ENCODE measurements at places on chromosomes 6 and 20.

GRCh38 chr6:152078001-152078400 is 270.5 kb downstream of the ESR1 start:
- DNase-seq, result no peak

DNA sequence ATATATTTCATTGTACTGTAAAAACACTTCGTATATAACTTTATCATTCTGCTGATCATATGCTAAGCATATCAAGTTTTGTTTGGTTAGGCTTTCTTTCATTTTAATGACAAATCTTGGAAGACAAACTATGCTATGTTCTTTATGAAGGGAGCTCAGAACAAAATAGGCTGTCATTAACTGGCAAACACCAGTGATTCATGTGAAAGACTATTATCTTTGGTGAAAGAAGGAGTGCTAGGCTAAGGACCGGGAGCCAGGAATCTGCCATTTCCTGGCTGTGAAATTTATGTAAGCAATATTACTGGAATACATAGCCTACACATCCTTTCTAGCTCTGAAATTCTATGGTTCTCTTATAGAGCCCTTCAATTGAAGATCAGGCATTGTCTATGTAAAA is 136.2 kb upstream of the CCN2 start:
- no peak for DNase-seq

DNA sequence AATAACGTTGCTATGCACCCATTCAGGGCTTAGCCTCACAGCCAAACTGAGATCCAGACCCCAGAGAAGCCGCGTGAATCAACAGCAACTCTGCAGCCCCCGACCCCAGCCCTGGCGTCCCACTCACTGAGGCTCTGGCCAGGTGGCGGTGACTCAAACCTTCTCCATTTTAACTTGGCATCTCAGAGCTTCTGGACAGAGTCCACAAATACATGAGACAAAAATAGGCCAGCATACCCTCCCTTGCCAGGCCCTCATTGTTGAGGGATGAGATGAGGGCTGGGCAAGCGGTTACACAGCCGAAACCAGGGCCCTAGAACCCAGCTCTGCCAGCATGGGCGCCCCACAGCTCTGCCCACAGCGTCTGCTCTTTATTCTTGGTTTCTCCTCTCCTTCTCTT is 118.4 kb downstream of the MYLK4 start:
- DNase-seq, result no peak

GRCh38 chr20:17529586-17529985 is 1.6 kb downstream of the BFSP1 start:
- DNase-seq, result no peak

DNA sequence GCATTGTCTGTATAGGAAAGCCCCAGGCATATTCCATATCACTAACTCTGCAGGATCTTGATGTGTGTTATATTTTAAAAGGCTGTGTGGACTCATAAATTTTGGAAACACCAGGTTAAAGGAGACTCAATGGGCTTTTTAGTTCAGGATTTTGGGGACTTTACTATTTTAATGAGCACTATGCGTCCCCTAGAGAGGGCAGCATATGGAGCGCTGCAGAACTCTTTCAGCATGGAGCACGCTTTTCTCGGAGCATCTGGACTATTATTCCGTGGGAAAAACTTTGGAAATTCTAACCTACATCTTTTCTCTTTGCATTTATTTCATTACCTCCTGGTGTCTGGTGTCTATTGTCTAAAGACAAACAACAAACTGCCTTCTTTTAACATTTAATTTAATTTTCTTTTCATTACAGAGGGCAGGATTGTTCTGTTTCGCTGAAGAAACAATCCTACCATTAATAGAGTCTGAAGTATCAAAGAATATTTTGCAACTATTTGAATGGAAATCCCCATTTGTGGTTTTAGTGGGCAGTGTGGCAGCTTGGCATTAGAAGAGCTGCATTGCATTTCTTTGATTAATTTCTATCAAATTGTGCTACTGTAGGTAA is 399.9 kb upstream of the HSF2 start:
- DNase-seq, result no peak

- no peak for DNase-seq
Measured at GRCh38 chr20:4896971-4897497, 104.3 kb downstream of the SLC23A2 start.

DNA sequence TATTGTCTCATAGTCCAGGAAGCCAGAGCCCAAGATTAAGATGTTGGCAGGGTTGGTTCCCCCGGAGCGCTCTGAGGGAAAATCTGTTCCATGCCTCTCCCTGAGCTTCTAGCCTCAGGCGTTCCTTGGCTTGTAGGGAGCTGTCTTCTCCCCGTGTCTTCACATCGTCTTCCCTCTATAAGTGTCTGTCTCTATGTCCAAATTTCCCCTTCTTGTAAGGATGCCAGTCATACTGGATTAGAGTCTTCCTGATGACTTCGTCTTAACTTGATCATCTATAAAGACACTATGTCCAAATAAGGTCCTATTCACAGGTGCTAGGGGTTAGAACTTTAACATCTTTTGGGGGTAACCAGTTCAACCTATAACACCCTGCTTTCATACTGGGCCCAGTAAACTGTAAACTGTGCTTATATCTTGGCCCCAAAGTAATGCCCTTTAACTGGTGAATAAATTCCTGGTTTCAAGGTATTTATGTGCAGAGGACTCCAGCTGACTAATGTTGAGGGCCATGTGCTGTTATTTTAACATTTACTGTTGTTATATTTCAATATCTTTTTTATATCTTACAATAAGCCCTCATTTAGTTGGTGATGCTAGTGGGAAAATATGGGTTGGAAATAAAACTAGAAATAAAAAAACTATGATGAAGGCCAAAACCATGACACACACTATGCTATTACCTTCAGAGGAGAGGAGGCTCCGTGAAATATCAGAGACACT is 101.7 kb upstream of the IYD start:
- no peak for DNase-seq

DNA sequence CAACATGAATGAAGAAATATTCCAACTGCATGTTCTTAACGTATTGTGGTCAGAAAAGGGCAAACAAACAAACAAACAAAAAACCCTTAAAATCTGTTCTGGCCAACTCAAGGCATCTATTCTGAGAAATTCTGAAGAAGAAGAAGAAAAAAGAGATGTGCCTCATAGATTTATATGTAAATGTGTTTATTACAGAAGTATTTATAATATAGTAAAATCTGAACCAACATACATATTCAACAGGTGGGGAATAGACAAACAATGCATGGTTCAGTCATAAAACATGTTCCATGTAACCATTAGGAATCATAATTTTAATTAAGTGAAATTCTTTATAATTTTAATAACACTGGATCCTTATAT is 616 bp downstream of the BTN3A2 start:
- DNase-seq, result no peak

DNA sequence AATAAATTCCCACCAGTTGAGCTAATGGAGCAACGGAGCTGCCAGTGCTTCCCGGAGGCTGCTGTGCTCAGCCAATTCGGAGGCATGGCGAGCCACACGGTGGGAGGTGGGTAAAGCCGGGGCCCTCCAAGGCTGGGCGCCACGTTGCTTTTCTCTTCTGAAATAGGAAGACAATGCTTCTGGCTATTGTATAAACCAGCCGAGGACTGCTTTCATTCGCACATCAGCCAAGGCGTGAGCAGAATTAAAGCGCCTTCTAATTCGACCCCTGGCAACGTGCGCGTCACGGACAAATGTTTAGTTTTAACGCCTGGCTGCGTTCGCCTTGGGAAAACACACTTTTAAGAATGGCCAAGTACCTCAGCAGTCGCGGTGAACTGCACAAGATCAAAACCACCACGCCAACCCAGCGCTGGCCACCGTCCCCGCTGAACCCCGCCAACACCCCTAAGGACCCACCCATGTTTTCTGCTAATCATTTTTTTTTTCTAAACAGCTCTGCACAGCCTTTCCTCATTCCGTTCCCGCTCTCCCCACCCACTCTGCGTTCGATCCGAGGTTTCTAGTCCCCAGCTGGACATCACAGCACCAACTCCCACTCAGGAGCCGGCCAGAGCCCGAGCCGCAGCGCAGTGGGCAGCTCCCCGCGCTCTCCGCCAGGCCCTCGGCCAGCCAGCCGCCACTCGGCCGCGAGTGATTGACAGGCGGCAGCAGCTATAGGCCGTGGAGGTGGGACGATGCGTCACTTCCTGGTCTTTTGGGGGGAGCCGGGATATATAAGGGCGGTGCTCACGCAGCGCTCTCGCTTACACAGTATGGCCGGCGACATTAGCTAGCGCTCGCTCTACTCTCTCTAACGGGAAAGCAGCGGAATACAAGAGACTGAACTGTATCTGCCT is at the start of gene AMD1:
AMD1 (plus strand) TSS at position 805 of the 899 bp plus-strand sequence. CDS start 321 bp downstream, outside the sequence.
- peak; percentile 98 for DNase-seq

DNA sequence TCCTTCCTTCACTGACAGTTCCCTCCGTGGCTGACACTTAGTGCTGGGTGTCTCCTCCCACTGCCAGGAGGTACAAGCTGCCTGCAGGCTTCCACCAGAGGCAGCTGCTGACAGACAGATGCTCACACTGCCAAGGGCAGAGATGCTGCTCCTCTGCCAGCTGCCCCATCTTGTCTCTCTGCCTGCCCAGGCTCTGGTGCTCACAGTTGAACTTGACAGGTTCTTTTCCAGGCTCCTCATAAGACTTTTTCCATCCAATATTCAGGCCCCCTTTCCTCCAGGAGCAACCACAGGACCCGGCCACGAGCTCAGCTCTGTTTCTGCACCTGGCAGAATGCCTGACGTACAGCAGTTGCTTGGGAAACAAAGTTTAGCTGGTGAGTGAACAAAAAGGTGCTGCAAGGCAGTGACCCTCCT is 79.8 kb downstream of the PSMB1 start:
- no peak for DNase-seq
